ENCODE measurements at places on chromosomes 7 and 10.

GRCh38 chr7:120327054-120327453 is 54.1 kb downstream of the KCND2 start:
- no peak for DNase-seq

DNA sequence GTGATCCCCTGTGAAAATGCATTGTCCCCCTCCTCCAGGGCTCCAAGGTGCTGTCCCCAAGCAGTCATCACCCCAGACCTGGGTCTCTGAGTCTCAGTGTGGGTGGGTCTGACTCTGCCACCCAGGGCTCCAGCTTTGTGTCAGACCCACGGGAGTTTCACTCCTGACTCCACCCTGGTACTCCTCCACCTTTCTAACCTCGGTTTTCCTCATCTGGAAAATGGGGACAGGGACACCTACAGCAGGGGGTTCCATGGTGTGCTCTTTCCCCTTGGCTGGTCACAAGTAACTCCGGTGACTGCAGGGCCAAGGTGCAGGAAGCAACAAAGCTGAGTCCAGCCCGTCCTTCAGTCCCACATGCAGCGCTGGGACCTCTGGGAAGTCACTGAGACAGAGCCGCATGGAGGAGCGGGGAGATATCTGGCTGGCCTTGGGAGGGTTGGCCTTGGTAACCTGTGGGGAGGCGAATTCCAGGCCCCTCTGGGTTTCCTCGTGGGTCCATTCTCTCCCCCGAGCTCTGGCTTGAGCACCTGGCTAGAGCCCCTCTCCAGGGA is 41.8 kb upstream of the RABGEF1 start:
- DNase-seq: no peak

DNA sequence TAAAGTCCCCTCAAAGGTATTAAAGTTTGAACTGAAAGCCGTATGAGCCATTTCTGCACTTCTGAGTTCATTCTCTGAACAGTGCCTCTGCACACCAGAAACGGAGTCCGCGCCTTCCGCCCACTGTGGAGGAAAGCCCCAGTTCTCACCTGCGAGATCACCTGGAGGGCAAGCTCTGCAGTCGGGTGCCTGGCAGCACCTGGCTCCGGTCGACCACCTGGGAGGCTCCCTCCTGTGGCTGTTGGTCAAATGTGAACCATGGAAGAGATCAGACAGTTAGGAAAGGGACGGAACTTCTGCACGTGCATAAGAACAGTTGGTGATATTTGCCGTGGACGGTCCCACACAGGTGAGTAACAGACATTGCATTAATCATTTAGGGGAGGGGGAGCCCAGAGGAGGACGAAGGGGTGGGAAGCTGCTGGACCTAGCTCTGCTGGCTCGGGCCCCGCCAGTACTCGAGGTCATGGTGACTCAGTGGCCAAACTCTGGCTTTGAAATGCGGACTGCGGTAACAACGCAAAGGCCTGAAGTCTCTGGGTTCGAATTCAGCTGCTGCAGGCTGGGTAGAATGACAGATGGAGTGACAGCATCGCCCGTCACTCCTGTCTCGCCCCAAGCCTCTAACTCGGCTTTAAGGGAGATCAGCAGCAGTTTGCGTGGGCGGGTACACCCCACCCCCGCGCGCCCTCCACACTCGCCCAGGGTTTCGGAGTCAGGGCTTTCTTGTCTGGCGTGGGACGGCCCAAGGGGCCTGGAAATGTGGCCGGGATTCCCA is 1.7 kb upstream of the DPYSL4 start:
- no peak for DNase-seq

GRCh38 chr10:13143766-13144165 is 17.6 kb upstream of the MCM10 start:
- no peak for DNase-seq

DNA sequence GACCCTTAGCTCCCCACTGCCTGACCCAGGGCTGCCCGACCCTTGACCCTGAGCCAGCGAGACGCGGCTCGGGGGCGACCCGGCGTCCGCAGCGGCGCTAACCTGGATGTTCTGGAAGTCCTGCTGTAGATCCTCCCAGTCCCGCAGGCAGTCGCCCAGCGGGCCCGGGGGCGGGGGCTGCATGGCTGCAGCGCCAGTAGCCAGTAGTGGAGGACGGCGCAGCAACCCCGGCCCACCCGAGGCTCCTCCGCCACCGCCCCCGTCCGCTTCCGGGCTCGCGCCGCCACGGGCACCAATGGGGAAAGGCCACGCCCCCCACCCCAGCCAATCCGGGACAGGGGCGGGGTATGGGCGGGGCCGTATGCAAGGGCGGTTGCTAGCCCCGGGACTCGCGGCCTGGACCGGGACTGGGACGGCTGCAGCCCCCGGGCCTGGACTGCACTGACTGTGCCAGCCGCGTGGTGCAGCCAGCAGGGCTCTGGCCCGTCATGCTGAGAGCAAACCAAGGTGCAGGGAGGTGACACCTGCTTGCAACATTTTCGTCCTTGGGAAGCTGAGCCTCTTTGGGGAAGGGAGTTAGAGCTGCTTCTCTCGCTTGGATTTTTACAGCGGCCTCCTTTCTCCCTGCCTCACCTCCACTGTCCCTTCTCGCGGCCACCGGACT is at the start of gene TMEM120A:
Gene TMEM120A, minus strand, starts transcription at position 208 of the 664 bp plus-strand sequence. Its CDS starts 25 bp downstream, at position 183.
- DNase-seq: peak; percentile 90

GRCh38 chr10:28632584-28632945 is 44.8 kb upstream of the BAMBI start:
- no peak for DNase-seq

DNA sequence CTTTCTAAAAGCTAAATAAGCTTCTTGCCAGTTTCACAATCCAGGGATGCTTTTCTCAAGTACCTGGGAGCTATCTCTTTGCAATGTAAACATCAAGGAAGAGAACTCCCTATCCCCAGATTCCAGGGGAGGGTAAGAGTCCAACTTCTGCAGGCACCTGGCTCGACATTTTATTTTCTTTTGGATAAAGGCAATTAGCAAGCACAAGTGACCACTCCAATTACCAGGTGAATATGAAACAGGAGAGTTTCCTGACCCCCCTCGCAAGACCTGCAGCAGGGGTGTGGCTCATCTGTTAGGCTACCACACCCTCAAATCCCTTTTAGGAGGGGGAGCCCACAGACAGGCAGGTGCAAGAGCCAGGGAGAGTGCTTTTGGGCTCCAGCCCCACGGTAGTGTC is 28.6 kb upstream of the LANCL2 start:
- no peak for DNase-seq

DNA sequence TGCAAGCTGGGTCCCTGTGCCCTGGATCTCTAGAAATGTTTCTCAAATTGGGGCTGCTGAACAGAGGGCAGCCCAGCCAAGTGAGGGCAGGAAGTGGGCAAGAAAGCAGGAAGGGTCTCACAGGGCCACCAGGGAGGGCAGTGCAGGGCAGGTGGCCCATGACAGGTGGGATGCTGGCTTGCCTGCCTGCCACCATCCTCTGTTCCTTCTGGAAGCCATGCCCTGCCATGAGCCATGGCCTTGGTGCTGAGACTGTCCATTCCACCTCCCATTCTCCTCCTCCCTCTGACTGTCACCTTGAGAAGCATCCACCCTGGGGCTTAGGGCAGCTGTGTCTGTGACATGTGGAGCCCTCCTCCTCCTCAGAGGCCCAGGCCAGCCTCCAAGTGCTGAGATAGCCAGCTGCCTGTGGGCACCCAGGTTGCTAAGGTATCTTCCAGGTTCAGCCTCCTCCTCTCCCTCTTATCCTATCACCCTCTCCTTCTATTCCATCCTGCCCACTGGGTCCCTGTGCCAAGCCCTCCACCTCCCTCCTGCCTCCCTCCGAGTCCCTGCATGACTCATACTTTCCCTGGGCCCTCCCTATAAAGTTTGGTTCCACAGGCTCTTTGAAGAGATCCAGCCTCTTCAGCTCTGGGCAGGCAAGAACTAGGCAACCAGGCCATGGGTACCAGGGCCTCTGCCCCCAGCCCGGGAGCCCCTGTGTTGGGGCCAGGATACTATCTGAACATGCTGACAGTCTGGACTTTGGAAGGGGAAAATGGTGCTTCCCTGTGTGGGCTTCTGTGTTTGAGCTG is 1.3 kb downstream of the VSIR start:
- no peak for DNase-seq

- DNase-seq: no peak
These were observed 252.2 kb upstream of the PLPP4 start for GRCh38 chr10:120204877-120205276.

DNA sequence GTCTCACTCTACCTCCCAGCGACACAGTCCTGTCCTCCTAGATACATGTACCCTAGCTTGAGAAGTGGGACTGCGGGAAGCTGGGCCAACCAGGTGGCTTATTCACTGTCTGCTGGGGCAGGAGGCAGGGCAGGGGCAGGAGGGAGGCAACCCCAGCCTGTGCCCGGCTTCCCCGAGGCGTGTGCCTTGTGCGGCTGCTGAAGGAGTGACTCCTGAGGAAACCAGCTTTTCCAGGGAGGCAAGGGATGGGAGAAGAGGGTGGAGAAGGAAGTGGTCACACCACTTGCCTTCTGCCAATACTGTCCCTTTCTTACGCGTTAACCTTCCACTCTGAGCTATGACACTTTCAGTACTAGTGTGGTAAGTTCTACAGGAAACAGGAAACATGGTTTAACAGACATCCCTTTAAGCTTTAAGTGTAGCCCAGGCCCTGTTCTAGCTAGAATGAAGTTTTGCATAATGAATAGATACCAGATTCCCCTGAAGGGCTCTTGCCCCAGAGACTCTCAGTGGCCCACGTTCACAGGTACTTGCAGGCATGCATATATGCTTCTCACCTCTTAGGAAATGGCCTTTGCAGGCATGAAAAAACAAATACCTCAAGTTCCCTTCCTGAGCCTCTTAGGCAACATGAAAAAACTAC is 40.6 kb downstream of the SYPL1 start:
- no peak for DNase-seq

GRCh38 chr7:81688622-81689411 is 81.0 kb downstream of the HGF start:
- DNase-seq: no peak

DNA sequence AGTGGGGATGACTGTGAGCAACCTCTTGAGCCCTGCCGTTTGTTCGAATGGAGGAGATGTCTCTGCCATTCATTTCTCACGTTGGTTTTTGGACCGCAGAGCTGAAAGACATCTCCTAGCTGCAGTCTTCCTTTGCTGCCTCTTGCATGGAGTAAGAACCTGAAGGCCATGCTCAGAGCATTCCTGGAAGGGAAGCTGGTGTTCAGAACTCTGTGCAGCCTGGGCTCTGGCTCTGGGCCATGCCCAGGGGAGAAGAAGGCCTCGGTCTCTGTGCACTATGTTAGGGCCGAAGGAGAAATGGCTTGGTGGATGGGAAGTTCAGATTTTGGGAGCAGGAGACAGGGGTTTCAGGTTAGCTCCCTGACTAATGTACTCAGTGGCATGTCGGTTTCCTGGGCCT is 22.9 kb downstream of the SFTPD start:
- no peak for DNase-seq

DNA sequence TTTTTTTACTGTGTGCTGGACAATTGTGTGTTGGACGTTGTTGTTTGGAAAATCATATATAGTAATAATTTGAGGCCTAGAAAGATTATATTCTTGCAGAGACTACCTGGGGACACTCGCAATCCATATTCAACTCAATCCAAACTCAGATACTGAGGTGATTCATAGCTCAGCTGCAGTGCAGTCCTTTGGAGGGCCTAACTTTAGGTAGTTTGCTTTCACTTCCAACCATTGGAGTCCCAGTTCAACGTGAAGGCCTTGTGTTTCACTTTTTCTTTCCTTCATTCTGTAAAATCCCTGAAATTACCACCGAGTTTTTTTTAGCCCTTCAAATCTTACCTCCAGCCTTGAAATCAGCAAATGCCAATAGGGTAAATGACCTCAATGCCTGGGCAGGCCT is 32.3 kb downstream of the ATRNL1 start:
- DNase-seq: no peak

DNA sequence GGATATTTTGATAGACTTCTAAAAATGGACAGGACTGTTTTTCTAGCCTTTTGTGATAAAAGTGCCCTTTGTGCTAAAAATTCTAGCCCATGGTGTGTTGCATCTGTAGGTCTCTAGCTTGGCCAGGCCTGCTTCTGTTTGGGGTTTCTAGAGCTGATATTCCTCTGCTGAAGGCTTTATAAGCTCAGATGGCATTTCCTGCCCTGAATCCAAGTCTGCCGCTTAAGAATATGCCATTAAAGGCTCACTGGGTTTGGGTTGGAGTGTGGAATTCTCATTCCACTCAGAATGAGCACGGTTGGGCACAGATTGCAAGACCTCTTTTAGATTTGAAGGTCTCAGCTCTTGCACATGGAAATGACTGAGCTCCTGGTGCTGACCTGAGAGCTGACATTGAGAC is 49.4 kb upstream of the IGFBP3 start:
- DNase-seq: no peak

DNA sequence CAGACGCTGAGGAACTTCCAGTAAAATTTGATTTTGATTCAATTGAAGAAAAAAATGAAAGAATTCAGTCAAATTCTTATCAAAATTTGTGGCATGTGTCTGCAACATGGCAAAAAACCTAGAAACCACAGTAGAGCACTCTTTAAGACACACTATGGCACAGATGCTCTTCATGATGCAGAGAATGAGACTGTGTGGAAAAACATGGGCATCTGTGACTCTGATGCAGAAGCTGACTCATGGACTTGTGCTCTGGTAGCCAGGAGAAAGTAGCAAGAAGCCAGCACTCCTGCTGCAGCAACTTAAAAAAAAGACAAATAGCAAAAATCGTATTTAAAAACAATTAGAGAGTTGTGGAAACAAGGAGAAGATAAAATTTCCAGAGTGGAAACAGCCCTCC is 8.9 kb upstream of the KCNK18 start:
- DNase-seq: no peak

GRCh38 chr7:110994028-110994967 is 96.6 kb upstream of the LRRN3 start:
- no peak for DNase-seq

- no peak for DNase-seq
These were observed 2.5 kb downstream of the TCF7L2 start for GRCh38 chr10:112952282-112953173.

DNA sequence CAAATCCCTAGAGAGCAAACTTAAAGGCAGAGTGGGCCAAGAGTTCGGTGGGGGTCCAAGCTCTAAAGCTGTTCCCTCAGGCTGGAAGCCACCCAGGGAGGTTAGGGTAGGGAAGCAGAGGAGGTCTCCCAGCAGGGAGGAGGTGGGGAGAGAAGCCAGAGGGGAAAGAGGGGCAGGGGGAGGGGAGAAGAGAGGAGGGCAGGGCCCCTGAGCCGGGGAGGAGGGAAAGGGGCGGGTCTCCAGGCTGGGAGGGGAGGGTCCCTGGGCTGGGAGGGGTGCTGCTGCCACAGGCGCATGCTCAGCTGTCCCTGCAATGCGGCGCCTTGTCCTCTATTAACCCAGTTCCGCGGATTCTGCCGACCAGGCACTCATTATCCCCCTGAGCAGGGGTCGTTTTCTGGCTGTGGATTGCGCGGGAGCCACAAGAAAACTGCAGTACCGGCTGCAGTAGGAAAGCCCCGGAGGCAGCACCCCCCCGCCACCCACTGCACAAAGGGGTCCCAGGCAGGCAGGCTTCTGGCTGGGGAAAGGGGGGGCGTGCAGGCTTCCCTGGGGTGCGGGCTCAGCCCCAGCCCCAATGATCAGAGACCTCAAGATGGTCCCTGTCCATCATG is 49.3 kb downstream of the CAMK2B start:
- no peak for DNase-seq

- DNase-seq: no peak
These were observed 953.3 kb downstream of the XPNPEP1 start for GRCh38 chr10:108970016-108970415.

GRCh38 chr10:13686331-13686752 is 99.6 kb downstream of the PRPF18 start:
- DNase-seq: no peak

GRCh38 chr7:38040831-38041230 is 120.4 kb downstream of the EPDR1 start:
- DNase-seq: no peak
